Astrocyte of the hippocampus (primary cell): ENCODE measurements at places on chromosomes 3 and 15.

DNA sequence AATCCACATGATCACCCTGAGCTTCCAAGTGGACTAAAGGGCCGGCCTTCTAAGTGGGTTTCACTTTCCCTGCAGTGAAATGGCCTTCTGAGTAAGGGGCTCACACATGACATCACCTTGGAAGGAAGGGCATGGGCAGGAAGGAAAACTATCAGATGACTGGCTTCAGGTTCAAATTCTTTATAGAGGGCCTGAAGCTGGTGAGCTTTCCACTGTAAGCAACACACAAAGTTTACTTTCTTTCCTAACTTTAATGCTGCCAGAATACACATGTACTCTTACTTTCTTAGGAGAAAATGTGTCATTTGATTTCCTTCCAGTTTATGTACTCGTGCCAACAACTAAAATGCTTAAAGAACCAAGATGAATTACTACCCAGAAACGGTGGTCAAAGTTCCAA is 475.6 kb downstream of the FOXP1 start:
- peak; percentile 41 for DNase-seq

DNA sequence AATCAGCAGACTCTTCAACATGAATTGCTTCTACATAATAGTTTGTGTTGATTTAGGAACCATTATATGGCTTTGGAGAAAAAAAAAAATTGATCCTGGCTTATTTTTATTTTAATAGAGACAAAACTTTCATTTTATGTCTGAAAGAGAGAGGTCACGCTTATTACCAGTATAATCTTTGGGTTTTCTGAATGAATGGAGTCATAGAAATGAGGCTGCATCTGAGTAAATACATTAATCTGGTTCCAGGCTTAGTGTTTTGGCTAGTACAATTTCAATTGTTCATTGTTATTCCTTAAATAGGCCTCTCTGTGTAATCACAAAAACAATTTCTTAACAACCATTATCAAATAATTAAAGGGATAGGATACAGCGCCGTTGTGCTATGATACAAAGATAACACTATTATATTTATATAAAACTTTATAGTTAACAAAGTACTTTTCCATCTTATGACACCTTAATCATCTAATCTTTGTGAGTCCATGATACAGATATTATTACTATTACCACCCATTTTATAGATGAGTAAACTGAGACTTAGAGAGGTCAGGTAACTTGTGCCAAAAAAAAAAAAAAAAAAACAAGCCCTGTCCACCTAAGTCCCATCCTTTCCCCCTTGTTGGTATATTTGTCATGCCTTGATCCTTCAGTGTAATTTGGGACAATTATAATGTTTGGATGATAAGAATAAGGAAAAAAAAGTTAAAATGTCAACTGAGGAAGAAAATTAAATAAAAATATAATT is 41.8 kb upstream of the GOLM2 start:
- DNase-seq = no peak

DNA sequence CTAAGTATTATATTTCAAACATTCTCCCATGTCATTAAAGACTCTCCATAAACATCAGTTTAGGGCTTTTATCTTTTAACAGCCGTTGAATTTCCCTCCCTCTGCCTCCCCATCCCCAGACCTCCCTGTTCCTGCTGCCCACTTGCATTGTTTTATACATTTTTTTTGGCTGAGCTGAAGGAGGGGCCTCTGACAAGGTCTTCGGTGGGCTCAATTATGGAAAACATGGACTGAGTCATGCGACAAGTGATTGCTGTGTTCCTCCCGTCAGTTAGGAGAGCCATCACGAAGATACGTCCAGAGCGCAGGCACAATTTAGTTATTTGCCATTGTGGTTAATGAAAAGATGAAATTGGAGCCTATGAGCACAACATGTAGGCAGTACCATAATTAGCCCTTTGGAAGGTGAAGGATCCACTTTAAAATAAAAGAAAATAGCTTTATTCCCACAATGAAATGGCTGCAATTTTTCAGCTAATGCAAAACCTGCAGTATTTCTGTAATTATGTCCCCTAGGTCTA is 12.0 kb upstream of the NMNAT3 start:
- no peak for DNase-seq

DNA sequence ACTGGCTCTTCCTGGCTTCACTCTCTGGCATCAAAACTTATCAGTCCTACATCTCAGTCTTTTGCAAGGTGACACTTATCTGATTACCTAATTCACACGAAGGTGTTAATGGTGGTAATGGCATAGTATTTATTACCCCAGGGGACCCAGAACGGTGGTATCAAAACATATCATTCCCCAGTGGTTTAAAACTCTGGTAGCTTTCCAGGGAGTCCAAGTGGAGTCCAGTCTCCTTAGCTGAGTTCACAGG is 41.3 kb downstream of the SMAD3 start:
- no peak for DNase-seq

DNA sequence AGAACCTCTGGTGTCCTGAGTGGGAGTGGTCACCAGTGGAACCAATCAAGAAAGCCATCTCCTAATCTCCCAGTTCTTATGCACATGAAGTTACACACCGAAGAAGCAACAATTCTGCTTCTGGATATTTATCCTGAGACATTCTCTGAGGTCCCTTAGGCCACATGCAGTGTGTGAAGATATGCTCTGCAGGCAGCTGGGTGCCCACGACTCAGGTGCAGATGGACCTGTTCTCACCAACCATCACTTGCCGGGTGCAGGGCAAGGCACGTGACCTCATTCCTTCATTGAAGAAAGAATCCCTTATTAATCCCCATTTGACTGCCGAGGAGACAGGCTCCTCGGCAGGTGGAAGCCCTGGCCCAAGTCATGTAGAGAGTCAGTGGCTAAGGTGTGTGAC is 79.8 kb downstream of the WNT7A start:
- no peak for DNase-seq

DNA sequence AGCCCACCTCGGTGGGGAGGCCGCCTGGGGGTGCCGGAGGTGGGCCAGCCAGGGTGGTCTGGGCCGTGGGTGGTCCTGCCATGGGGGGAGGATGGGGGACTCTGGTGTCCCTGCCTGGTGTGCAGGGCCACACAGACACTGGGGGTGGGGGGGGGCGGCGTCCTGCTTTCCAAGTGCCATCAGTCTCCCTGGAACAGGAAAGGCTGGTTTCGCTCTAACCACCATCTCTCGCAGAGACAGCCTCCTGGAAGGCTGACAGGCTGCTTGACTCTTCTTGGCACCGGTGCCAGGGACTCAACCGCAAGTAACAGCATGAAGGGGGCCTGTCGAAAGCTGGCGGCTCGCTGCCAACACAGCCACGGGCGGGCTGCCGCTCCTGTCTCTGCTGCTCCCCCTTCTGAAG is 40.3 kb downstream of the RGMA start:
- DNase-seq = peak; percentile 93

- DNase-seq = no peak
These were observed 87.9 kb downstream of the MITF start for GRCh38 chr3:69827127-69827526.
